ENCODE measurements at places on chromosomes 12 and 14.

DNA sequence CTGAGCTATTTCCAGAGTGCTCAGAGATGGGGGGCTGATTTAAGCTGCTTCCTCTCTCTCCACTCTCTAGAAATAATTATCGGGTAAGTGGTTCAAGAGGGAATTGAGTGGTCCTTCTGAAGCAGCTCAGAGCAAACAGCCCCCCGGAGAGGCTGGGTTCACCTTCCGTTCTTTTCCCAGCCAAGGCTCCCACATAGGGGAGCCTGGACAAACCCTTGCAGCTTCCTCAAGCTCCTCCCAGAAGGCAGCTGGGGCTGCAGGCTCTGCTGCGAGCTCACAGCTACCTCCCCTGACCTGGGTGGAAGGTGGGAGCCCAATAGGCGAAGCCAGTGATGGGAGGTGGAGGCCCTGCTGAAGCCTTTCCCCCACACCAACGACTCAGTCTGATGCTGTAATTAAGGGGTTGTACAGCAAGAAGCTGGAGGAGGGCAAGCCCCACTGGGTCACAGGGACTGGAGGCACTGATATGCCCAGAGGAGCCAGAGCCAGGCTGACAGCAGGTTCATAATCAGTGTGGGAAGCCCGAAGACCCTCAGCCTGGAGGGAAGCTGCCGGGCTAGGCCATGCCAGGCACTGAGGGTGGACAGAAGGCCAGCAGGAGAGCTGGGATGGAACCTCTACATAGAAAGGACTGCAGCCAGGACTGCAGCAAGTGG, 52.4 kb downstream of the ARL6IP4 start:
- DNase-seq = no peak

DNA sequence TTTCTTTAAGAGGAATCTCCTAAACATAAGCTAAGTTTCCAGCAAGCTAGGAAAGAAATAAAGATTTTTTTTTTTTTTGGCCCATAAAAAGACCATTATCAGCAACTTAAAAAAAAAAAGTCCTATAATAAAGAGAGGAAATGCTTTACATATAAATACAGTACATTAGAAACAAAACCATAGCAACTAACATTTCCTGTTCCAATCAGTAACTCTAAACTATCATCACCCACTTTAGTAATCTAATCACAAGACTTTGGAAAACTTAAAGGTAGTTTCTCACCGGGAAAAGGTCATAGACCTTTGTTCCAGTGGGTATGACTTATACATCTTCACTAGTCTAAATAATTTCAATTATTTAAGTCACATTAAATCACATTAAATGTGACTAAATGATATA, 11.1 kb downstream of the SPTSSA start:
- no peak for DNase-seq

DNA sequence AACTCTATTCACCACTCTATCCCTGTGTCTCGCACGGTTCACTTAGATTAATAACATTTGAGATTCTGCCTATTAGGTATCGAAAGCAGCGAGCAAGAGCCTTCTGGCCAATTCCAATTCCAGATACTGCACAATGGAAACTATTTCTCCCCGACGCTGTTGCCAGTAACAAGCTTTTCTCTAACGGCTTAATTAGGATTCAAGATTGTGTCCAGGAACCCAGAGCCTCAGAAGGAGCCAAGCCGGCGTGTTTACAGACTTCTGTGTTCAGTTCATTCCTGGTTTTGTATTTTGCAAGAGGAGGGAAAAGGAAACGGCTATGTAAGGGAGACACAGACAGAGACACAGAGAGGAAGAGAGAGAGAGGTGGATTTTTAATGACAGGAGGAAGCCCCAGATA, 185.6 kb downstream of the DICER1 start:
- DNase-seq = no peak

DNA sequence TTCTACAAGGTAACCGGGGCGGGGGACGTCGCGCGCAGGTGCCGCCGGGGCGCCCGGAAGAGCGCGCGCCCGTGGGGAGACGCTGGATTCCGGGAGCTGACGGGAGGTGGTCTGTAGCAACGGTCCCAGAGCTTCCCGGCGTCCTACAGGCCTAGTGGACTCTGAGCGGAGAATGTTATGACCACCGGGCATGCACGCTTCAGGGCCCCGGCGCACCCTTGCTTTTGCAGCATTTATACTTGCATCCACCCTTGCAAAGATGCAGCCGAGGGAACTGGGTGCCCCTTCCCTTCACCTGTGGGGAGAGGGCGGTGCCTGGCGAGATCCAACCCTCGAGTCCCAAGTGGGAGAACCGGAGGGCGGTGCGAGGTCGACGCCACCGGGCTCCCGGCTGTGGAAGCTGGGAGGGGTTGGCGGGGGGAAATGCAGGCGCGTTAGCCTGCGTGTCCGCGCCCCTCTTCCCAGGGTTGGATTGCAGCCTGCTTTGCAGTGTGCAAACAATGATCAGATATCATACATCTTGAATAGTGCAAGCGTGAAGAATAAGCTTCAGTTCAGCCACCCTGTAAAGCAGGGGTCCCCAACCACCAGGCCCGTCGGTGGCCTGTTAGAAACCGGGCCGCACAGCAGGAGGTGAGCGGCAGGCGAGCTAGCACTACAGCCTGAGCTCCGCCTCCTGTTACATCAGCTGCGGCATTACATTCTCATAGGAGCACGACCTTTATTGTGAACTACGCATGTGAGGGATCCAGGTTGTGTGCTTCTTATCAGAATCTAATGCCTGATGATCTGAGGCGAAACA, 576 bp downstream of the ERP29 start:
- DNase-seq = peak; percentile 16

DNA sequence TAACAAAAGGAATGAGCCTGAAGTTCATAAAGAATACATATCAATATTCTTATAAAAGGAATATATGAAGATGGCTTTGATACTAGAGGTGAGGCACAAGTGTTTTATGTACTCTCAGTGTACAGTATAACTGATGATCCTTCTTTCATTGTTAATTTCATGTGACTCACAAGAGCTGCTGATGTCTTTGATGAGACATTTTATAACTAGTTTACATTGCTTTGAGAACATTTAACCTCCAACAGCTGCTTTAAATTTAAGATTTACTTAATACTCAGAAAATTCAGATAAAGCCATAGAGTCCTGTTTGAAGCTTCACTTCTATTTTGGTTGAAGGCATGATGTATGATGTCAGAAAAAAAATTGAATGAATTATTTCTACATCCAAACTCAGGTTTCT, 59.8 kb downstream of the WASHC4 start:
- no peak for DNase-seq

GRCh38 chr12:76020281-76020680, 11.3 kb downstream of the PHLDA1 start:
- DNase-seq = no peak

DNA sequence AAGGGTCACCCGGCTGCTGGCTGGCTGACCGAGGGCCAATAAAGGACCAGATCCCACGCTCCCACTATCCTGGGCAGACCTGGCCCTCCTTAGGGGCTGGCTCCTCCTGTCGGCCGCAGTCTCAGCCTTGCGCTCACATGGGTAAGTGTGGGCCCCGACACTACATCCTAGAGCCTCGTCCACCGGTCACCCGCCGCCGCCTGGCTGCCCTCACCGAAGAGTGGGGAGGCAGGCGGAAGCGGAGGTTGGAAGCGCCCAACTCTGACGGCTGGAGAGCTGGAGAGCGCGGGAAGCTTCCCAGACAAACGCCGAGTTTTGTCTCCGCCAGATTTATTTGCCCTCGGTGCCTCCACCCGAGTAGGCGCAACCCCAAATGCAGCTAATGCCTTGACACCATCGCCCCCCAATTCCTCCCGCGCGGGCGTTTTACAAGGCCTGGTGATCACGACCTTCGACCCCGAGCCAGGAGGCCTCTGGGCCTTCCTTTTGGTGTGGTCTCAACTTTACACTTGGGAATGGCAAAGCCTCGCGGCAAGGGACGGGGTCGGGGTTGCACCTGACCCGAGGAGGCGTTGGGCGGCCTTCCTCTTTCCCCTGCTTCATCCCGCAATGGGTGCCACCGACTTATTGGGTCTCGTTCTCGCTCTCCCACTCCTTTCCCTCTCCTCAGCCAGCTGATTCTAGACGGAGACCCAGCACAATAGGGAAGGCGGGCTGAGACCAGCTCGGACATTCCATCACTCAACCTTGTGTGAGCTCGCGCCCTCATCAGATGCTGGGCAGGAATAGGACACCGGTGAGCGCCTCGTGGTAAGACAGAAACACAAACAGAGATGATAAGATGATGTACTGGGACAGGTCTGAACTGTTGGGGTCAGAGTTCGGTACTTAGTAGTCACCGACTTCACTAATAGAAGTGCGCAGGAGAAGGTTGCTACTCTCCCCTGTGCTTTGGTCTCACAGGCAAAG, 78.3 kb upstream of the ANO4 start:
- no peak for DNase-seq

DNA sequence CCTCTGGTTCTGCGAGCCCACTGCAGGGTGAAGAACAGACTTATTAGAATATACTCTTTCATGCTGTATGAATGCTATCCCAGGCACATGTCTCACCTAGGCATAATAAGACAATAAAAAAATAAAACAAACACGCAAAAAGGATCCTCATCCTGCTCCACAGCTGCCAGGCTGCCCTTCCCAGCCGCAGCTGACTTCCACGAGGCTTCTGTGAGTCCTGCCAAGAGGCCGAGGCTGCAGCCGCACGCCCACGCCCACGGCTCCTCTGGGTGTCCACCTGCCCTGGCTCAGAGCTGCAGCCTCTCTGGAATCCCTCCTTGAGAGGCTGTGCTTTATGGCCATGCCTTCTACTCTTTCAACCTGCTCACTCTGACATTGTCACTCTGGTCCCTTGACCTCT, 6.9 kb downstream of the SMIM41 start:
- DNase-seq = no peak

GRCh38 chr14:67477926-67478799, 10.4 kb downstream of the TMEM229B start:
- DNase-seq = no peak

DNA sequence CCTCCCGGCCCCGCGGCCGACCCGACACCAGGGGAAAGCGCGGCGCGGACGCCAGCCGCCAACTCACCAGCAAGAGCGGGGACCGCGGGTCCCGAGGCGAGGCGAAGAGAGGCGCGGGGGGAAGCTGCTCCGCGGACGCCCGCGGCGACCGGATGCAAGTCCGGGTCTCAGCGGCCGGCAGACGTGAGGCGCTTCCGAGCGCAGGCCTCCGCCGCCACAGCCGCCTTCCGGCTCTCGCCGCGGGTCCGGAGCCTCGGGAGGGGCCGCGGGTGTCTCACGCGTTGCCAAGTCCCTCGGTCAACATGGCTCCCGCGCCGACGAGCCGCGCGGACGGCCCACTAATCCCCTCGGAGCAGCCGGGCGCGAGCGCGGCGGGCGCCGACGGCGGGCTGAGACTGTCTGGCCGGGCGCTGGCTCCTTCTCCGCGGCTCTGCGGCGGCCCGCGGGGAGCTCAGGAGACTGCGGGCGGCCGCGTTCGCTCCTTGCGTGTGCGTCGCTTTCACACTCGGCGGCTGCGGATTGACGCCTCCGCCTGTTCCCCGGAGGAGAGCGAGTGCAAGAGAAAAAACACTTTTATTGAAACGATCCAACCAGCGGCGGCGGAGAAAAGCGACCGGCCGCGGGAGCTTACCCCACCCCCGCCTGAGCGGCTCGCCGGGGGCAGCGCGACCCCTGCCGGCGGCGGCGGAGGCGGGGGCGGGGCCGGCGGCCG, at the start of gene CDK17:
CDK17 (minus strand) TSS at position 521 of the 712 bp plus-strand sequence. CDS start 65,603 bp downstream, outside the sequence.
- DNase-seq = peak; percentile 72

DNA sequence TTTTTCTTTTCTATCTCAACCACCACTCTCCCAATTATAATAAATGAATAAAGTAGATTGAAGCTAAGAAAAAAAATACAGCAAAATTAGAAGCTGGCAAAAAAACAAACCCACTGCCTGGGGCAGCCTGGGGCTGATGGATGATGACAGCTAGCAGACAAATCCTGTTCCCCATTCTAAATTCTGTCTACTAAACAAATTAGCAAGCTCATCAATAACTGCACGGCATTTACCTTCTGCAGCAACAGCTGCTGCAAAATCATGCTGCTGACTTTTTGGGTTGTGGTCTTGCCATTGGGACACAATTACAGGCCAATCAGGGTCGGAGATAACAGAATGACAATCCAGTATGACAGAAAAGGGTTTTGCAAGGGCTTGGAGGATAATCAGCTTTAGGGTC, 443.6 kb upstream of the SOX5 start:
- no peak for DNase-seq

- DNase-seq = no peak
Measured at GRCh38 chr14:24437020-24437735, 5.4 kb downstream of the SDR39U1 start.

GRCh38 chr14:82595466-82595865, 1061.8 kb upstream of the SEL1L start:
- no peak for DNase-seq

GRCh38 chr14:92973798-92974372, 50.9 kb downstream of the CHGA start:
- no peak for DNase-seq

DNA sequence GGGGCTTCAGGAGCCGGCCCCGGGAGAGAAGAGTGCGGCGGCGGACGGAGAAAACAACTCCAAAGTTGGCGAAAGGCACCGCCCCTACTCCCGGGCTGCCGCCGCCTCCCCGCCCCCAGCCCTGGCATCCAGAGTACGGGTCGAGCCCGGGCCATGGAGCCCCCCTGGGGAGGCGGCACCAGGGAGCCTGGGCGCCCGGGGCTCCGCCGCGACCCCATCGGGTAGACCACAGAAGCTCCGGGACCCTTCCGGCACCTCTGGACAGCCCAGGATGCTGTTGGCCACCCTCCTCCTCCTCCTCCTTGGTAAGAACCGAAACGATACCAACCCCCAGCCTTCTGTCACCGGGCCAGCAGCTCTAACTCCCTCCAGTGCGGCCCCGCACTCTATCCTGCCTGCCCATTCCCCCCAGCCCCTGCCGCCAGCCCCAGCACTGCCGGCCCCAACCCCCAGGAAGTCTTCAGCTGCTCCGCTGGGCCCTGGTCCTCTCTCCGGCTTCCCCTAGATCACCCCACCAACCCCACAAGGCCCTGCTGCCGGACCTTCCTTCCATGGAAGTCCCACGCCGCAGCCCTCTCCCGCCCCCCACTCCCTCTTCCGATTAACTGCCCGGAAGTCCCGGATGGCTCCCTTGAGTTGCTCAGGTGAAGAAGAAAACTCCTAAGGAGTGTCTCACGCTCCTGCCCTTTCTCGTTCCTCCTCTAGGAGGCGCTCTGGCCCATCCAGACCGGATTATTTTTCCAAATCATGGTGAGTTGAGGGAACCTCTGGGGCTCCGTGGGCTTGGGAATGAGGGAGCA, 693 bp downstream of the LRP10 start:
- peak; percentile 89 for DNase-seq

DNA sequence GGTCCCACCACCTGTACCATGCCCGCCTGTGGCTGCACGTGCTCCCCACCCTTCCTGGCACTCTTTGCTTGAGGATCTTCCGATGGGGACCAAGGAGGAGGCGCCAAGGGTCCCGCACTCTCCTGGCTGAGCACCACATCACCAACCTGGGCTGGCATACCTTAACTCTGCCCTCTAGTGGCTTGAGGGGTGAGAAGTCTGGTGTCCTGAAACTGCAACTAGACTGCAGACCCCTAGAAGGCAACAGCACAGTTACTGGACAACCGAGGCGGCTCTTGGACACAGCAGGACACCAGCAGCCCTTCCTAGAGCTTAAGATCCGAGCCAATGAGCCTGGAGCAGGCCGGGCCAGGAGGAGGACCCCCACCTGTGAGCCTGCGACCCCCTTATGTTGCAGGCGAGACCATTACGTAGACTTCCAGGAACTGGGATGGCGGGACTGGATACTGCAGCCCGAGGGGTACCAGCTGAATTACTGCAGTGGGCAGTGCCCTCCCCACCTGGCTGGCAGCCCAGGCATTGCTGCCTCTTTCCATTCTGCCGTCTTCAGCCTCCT, 1.1 kb downstream of the INHBE start:
- DNase-seq = peak; percentile 66
